Effector memory CD8-positive, alpha-beta T cell (primary cell): ENCODE measurements at places on chromosomes 5 and 9.

DNA sequence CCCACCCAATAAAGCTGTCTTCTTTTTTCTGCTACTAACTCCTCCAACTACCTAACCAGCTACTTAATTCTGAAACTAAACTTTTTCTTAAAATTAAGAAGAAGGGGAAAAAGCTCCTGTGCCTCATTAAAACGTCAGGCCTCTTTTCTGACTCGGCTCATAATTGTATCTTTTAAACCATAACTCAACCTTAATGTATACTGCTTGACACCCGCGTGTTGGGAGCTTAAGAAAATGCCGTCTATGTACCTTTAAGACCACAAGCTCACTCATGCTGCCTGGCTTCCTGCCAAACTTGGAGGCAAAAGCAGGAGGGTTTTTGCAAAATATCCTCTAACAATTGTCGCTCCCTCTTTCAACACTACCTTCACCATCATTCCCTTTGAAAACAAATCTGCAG lies 5.0 kb downstream of the EBF1 start:
- no peak for DNase-seq

DNA sequence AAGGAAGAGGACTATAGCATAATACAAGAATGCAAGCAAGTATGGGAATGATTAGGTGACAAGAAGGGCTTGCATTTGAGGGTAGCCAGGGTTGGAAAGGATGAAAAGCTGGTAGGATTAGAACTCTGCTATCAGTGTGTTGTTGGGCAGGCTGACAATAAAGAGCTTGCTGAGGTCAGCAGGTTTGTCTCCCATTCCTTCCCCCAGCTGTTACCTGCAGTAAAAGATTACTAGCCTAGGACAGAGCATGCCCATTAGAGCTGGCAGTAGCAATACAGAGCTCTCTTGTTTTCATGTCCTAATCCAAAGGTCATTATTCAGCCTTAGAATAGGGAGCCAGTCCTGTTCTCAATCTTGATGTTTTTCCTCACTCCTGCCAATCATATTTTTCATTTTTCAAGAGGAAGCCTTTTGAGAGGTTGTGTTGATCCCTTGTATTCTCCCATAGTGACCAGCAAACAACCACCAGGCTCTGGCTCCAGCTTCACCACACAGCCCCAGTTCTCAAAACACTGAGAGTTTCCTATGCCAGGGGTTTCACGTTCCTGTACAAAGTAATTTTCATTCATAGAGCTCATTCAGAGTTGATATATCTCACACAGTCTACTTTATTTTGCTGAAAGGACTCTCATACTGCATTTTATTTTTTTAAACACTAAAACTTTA lies 71.7 kb downstream of the OR2K2 start:
- no peak for DNase-seq

- DNase-seq: no peak
Observed at GRCh38 chr9:92098638-92099037, 16.6 kb downstream of the SPTLC1 start.

- DNase-seq: no peak
Observed at GRCh38 chr5:166505544-166505943, 1785.9 kb upstream of the WWC1 start.

DNA sequence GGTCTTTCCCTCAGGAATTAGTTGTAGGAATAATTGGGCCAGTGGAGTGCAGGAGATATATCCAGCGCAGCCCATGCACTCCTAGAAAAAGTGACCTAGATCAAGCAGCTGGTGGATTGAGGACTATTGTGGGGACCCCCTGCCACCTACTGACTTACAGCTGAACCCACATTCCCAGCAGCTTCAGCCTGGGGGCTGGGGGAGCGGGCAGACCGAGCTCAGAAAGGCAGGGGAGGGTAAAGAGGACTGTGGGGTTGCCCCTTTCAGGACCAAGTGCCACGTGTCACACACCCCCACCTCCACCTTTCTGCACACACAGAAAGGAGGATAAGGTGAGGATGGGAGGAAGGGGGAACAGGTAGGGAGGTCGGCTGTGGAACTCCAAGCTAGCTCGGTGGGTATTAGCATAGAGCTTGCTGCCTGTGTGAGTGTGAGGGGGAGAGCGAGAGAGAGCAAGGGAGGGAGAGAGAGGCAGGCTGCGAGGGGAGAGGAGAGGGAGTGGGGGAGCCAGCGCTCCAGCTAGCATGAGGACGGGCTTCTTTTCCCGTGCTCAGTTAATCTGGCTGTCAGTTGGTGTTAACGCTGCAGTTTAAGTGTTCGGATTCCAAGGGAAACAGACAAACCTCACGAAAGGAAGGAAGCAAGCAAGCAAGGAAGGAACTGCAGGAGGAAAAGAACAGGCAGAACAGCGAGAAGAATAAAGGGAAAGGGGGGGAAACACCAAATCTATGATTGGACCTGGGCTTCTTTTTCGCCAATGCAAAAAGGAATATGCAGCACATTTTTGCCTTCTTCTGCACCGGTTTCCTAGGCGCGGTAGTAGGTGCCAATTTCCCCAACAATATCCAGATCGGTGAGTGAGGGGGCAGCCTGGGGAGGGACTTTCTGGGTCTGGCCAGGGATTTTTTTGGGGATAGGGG lies at the start of gene GRIA1:
Gene GRIA1 (plus strand): TSS at position 553 of the 920 bp plus-strand sequence.
- DNase-seq: no peak

DNA sequence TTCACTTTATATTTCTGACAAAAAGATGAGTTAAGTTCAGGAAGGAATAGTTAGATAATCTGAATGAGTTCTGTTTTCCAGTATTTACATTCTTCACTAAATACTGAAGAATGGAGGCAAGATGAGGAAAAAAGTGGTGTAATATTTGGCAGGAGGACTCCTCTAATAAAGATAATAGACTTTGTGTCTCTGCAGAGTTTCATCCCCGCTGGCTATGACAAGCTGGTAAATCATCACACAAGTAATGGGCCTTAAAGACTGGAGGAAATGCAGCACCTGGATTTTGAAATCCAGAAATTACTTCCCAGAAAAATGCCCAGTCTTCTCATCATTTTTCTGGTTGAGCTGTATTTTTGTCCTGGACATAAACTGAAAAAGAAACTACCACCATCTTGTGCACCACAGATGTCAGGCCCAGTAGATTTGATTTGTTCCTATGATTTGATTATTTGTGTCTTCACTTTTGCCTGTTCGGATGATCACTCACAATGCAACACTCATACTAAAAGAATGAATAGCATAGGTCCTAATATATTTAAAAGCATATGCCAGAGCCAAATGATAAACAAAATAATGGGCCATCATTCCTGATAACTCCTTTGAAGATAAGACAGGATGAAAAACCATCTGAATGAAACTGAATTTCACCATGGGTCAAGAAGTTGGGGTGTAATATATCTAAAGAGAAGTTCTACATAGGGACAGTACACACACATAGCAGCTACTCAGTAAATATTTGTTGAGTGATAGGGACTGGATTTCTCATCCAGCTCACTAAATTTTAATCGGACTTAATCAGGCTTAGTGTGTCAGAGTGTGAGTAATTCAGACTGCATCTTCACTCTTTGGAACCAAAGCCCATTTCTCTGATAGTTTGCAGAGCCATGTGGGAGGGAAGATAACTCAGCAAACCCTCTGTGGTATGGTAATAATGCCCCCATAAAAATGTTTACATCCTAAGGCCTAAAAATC lies 200.5 kb downstream of the HINT1 start:
- no peak for DNase-seq

GRCh38 chr5:43427306-43427705 lies 15.1 kb upstream of the CCL28 start:
- no peak for DNase-seq

DNA sequence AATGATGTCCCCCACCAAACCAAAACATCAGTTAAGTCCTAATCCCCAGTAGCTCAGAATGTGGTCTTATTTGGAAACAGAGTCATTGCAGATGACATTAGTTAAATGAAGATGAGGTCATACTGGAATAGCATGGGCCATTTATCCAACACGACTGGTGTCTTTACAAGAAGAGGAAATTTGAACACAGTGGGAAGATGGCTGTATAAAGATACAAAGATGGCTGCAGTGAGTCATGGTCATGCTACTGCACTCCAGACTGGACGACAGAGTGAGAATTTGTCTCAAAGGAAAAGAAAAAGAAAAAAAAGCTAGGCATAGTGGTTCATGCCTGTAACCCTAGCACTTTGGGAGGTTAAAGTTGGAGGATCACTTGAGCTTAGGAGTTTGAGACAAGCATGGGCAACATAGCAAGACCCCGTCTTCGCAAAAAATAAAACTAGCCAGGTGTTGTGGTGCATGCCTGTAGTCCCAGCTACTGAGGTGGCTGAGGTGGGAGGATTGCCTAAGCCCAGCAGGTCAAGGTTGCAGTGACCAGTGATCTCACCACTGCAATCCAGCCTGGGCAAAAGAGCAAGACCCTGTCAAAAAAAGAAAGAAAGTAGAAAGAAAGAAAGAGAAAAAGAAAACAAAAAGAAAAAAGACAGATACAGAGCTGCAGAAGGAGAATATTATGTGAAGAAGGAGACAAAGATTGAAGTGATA lies 130.0 kb upstream of the CDKN2B start:
- no peak for DNase-seq

DNA sequence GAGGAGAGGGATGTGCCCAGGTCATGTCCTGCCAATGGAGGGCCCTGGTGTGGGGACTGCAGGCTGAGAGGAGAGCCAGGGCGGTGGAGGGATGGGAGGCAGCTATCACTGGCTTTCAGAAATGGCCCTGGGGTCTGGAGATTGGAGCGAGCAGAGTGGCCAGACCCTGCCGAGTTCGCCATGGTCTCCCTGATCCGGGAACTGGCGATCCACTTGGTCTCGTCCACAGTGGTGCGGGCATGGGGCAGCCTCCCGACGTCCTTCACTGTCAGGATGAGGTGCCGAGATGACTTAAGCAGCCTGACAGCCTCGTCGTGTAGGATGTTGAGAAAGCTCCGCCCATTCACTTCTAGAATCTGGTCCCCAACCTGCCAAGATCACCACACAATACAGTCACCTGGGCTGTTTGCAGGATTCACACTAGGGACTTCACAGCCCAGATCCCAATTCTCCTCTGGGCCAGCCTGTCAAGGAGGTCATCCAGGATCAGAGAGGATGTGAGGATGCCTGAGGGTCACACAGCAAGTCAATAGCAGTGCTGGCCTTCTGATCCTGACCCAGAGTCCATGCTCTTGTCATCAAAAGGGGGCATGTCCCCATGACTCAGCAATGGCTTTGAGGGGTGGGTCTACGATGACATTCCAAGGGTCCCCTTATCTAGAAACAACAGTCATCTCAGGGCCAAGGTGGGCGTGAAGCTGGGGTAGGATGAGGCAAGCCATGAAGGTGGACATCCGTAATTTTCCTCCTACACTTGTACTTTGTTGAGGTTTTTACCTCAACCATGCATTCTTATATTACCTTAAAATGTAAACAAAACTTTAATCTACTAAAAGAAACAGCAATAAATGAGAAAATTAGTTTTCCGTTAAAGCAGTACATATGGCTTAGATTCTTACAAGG lies 38.5 kb upstream of the AKNA start:
- DNase-seq: no peak

GRCh38 chr5:67875601-67876000 lies 340.0 kb upstream of the PIK3R1 start:
- DNase-seq: no peak

DNA sequence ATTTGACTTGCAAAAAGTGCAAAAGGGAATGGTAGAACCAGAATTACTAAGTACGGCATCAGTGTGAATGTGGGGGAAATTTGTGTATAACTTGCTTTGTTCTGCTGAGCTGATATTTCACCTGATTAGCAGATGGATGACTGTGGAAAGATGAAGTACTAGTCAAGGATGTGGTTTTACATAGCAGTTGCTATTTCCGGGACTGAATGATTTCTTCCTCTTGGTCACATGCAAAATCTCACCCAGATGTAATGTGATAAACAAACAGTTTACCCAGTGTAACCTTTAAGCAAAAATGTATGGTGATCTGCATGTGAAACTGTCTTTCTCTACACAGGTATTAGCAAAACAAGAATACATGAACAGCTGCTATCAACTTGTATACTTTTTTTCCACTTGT lies 46.1 kb downstream of the DCP2 start:
- DNase-seq: peak; percentile 4

GRCh38 chr5:167920589-167920988 lies 370.9 kb upstream of the WWC1 start:
- DNase-seq: no peak

DNA sequence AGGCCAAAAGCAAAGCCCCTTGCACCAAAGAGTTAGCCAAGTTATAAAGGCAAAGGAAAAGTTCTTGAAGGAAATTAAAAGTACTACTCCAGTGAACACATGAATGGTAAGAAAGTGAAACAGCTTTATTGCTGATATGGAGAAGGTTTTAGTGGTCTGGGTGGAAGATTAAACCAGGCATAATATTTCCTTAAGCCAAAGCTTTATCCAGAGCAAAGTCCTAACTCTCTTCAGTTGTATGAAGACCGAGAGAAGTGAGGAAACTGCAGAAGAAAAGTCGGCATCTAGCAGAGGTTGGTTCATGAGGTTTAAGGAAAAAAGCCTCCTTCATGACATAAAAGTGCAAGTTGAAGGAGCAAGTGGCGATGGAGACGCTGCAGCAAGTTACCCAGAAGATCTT lies 3.1 kb upstream of the NUDT12 start:
- no peak for DNase-seq

GRCh38 chr9:129111528-129112151 lies 425 bp downstream of the PTPA start:
- DNase-seq: peak; percentile 9

GRCh38 chr5:66230551-66230950 lies 86.5 kb downstream of the SREK1 start:
- no peak for DNase-seq

DNA sequence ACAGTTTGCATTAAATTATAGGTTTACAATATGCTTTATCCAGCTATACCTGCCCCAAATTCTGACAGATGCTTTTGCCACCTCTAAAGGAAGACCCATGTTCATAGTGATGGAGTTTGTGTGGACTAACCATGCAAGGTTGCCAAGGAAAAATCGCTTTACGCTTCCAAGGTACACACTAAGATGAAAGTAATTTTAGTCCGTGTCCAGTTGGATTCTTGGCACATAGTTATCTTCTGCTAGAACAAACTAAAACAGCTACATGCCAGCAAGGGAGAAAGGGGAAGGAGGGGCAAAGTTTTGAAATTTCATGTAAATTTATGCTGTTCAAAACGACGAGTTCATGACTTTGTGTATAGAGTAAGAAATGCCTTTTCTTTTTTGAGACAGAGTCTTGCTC lies 41.0 kb downstream of the FXN start:
- no peak for DNase-seq

DNA sequence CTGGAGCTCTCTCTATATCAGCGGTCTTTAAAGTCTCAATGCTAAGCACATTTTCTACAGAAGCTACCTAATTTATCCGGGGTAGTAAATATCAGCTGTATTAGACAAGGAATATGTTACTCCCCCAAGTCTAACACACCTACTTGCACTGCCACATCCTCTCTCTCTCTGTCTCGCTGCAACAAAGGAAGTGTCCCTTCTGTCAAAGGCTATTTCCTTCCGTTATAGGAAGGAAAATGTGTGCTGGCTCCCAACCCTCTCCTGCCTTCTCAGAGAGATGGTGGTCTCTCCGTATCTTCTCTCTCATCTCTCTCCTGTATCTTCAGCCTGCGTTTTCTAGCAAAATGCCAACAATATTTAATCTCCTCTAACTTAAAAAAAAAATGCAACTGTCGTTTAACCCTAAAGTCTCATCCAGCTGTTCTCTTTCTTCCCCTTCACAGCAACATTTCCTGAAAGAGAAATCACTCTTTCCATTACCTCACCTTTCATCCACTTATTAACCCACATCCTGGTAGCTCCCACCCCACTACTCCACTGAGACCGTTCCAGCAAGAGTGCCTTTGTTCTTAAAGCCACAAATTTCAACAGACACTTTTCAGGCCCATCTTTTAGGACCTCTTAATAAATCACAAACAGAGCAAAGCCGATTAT lies 2.3 kb downstream of the TTF1 start:
- no peak for DNase-seq
